BJ (cell line): ENCODE measurements at places on chromosomes 12 and 14. TPM values are rescaled to one million over a fixed set of nuclear protein-coding genes. Genes with fewer than 3 reads are reported as not detected.

- DNase-seq, result no peak
These were observed 46.5 kb downstream of the ELK3 start for GRCh38 chr12:96240656-96241055.

GRCh38 chr12:113043240-113043639, 13.3 kb upstream of the DTX1 start:
- no peak for DNase-seq

DNA sequence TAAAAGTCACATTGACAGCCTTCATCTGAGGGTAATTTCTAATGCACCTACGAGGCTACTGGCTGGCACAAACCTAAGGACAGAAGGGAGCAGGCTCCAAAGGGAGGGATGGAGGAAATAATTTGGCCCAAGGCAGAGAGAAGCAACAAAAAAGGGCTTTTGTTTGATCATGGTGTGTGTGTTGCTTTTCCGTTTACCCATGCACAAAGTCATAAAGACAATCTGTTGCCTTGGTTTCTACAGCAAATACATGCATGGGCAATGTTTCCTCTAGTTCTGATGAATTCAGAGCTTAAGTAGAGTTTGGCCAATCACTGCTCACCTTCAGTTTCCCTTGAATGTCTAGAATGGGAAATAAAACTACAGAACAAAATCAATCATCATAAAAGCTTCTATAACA, 262.5 kb upstream of the CAND1 start:
- DNase-seq, result no peak

DNA sequence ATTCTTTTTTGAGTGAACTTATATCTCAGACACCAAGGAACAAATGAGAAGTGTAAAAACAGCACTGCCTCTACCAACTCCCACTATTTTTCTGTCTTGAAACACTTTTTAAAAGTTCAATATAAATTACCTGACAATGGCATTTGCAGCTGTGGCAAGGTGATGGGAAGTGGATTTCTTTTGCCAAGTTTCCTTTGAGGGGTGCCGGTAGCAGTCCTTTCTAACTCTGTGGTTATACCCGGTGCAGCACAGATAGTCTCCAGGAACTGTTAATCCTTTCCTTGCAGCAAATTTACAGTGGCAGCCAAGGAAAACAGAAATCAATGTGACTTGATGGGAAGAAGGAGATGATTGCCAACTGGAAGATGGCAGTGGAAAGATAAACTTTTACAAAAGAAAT, 243.7 kb downstream of the BCAT1 start:
- no peak for DNase-seq

DNA sequence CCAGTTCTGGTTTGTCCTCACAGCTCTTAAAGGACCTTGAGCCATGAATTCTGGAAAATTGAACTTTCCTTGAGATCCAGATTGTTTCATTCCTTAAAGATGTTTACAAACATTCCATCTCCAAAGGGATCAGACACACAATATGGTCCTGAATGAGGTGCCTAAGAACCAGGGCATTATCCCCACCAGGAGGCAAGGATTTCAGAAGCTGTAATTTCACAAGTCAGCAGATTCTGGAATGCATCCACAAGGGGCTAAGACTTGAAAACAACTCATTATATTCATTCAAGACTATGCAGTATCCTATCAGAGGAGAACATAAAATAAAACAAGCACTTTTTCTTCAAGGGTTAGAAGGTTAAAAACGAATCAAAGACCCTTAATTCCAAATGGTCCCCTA, 15.1 kb downstream of the KCNH5 start:
- DNase-seq, result no peak

FGF23 gene
- polyA plus RNA-seq, result not detected in 2 replicates

MYO1H gene
- not detected in 2 replicates for polyA plus RNA-seq

SERPINA3 gene
- polyA plus RNA-seq, result 0.70 and 0.91 TPM in 2 replicates
